ENCODE measurements at places on chromosomes 7 and 10. TPM values are rescaled to one million over a fixed set of nuclear protein-coding genes. Genes with fewer than 3 reads are reported as not detected.

Gene ADAP1
- polyA plus RNA-seq: 8.4 TPM

Gene TAS2R3
- 0.18 TPM for polyA plus RNA-seq

Gene RBP3
- not detected for polyA plus RNA-seq

Gene STAMBPL1
- polyA plus RNA-seq: 4.4 TPM

Gene ZNF722
- not detected for polyA plus RNA-seq

Gene ELMO1
- polyA plus RNA-seq: 11.8 TPM

Gene PPP1R17
- polyA plus RNA-seq: not detected

Gene STX1A
- polyA plus RNA-seq: 1.8 TPM

Gene PCLO
- polyA plus RNA-seq: 1.9 TPM

GRCh38 chr7:23969443-23969842 lies 259.4 kb downstream of the STK31 start:
- no peak for DNase-seq

DNA sequence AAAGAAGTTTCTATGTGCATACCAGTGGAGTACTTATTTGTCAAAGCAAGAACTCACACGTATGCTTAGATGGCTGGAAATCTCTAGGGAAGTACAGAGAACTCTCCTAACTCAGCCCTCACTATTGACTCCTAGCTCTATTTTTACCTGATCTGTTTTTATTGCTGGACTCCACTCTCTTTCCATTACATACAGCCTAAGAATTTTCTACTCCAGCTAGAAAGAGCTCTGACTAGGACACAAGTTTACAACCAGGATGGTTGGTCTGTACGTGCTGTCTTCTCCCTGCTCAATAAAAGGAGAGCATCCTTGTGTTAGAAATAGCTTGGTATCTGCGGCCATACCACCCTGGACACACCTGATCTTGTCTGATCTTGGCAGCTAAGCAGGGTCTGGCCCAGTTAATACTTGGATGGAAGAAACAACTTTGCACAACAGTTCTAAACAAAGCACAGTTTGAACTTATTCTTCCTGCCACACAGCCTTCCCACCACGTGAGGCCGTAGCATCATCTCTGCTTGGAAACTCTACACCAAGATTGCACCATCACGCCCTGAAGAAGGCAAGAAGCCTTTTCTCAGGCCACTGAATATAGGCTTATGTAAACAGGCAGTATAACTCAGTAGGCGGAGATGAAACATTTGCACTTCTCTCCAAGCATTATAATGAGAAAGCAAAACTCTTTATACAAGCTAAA lies 50.7 kb downstream of the KCNMA1 start:
- DNase-seq: no peak

- DNase-seq: peak; percentile 98
Measured at GRCh38 chr7:98251601-98252424, at the start of gene TECPR1. Gene TECPR1, minus strand, starts transcription at chr7:98252232. Its CDS starts 6,086 bp downstream, at chr7:98246146.

GRCh38 chr10:7192831-7193361 lies 217.9 kb downstream of the SFMBT2 start:
- DNase-seq: no peak

DNA sequence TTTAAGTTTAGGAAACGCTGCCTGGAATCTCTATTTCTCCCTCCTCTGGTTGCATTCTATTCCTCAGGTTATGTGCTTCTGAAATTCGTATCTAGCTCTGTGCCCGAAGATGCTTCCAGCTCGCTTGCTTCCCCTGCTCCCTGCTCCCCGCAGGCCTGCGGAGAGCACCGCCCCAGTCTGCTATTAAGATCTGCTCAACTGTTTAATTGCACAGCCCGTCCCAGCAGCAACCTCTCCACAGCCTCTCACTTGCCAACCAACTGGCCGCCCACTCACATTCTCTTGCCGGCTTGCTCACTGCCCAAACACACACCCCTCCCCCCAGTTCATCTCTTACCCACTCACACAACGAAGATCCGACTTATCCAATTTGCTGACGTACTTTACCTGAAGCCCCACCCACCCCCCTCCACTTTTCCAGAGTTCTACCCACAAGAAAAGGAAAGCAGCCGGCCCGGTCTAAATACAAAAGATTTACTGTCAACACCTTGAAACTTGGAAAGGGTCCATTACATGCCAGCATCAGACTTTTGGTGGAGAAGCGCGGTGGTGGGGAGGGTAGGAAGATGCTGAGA lies 167.3 kb upstream of the KLF14 start:
- DNase-seq: peak; percentile 80

GRCh38 chr7:134234216-134234615 lies 82.5 kb downstream of the SLC35B4 start:
- no peak for DNase-seq

- DNase-seq: no peak
Measured at GRCh38 chr7:32774541-32774951, 117.0 kb downstream of the KBTBD2 start.

- DNase-seq: no peak
Measured at GRCh38 chr7:148146346-148146745, 444.2 kb upstream of the C7orf33 start.

GRCh38 chr10:126243971-126244370 lies 144.3 kb downstream of the ADAM12 start:
- DNase-seq: no peak

DNA sequence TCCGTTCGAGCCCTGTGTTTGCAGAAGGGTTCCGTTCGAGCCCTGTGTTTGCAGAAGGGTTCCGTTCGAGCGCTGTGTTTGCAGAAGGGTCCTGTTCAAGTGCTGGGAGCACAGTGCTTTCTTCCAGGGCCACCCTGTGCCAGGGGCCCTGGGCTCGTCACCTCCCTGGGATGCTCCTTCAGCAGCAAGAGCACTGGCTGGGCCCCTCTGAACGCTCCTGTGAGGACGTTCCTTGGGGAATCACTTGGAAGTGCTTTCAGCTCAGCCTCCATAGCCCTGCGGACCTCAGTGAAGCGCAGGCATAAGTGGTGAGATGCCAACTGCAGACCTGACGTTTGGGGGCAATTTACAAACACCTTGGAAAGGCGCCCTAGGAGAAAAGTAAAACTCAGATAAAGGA lies 103.6 kb downstream of the DYNC2I1 start:
- DNase-seq: no peak

DNA sequence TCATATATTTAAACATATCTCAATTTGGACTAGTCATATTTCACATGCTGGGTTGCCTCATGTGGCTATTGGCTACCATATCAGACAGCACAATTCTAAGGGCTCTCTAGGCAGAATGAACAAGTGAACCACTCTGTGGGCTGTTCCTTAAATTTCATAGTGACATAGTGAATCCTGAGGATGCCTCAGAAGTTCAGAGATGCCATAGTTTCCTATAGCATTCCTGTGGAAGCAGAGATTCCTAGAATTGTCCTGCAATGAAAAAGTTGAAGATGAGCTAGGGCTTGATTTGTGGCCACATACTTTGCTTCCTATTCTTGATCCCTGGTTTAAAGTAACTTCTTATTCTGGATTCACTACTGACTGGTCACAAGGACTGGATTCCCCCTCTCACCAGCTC lies 35.6 kb downstream of the MKX start:
- DNase-seq: no peak

DNA sequence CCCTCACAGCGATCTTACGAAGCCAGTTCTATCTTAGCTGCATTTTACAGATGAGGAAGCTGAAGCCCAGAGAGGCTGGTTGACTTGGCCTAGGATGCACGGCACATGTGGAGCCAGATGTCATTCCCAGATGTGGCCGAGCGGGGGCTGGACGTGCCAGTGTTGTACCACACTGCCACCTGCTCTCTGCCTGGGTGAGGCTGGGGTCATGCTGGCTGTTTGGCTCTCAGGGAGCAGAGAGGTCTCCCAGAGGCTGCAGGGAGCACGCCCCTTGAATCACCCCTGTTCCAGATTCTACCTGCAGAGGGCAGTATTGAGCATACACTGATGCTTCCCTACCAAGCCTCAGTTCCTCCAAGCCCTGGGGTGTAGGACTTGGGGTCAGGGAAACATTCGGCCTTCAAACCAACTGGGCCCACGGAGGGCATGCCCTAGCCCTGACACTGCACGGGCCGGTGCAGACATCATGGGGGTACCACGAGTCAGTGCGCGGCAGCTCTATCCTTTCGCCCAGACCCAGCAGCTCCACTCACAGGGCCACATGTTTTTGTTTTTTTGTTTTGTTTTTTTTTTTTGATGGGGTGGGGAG lies 3.8 kb upstream of the GTF2IRD1 start:
- no peak for DNase-seq

DNA sequence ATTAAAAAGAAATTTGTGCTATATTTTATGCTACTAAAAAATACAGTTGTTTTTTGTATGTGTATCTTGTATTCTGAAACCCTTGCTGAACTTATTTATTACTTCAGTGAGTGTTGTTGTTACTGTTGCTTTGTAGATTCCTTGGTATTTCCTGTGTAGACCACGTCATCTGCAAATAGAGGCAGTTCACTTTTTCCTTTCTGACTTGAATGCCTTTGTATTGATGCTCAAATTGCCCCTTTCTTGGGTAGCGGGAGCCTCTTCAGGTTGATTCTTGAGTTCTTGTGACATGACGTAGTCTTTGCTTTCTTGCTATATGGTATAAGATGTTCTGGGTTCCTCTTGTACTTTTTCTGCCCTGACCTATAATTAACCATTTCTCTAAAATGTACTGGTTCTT lies 504.1 kb downstream of the SDK1 start:
- DNase-seq: no peak

DNA sequence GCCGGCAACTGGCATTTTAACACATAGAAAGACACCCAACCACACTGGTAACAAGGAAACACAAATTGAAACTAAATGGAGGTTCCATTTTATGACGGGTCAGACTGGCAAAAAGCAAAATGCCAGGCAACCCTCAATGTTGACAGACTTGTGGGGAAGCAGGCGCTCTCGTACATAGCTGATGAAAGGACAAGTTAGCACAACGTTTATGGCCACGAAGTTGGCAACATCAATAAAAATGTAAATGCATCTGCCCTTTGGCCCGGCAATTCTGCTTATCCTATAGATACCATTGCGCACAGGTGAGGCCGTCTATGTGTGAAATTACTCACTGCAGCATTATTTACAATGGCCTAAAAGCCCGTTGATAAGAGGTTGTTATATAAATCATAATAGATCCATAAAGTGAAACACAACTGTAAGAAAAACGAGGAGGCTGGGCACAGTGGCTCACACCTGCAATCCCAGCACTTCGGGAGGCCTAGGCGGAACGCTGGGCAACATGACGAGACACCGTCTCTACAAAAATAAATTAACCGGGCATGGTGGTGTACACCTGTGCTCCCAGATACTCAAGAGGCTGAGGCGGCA lies 39.8 kb downstream of the FOXL3 start:
- DNase-seq: no peak

DNA sequence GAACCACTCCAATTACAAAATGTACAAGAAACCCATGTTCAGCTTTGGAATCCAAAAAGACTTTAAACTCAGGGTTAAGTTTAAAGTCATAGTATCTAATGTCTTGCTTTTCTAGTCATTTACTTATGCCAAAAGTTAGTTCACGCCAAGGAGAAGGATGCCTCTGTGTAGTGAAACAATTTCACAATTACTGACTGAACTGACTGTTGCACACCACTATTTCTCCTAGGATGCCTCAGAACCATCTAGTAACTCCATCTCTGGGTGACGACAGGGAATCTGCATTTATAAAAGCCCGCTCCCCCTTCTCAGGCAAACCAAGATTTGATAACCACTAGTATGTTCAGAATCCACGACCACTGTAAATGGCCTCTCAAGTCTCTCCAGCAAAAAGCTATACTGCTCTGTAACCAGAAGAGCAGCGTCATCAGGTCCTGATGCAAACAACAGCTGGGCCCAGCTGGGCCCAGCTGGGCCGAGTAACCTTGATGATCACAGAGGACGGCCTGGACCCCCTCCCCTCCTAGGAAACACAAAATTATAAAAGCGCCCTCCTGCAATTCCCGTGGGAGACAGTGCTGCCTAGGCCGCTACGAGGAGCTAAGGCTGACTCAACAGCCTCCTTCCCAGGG lies 680 bp upstream of the ADO start:
- DNase-seq: no peak

GRCh38 chr7:91025906-91026390 lies 238.3 kb upstream of the FZD1 start:
- DNase-seq: no peak

Data from right cardiac atrium (tissue), 5 donors.